ENCODE measurements at places on chromosomes 3 and 15. TPM values are rescaled to one million over a fixed set of nuclear protein-coding genes. Genes with fewer than 3 reads are reported as not detected.

MOBP gene
- not detected for total RNA-seq

FOXB1 gene
- not detected for total RNA-seq

NRG4 gene
- 0.20 TPM for total RNA-seq

IL17RB gene
- under 0.01 TPM for total RNA-seq

BNIP2 gene
- total RNA-seq, result 80.3 TPM

CFAP20DC gene
- total RNA-seq, result 1.6 TPM

Data from smooth muscle cell of the pulmonary artery (primary cell).